A673 (cell line): ENCODE measurements at places on chromosomes 6 and 20. TPM values are rescaled to one million over a fixed set of nuclear protein-coding genes. Genes with fewer than 3 reads are reported as not detected.

- no peak overlapping the region for H3K27ac ChIP-seq
- DNase-seq: peak; percentile 90
- H3K4me1 ChIP-seq: peaks cover 18% of the 10 kb centered on the region
- peak overlapping the region; percentile 53 for H3K4me3 ChIP-seq
- peaks cover 22% of the 10 kb centered on the region for H3K27me3 ChIP-seq
- H3K36me3 ChIP-seq: no peaks in the 10 kb centered on the region
These were observed 1.5 kb downstream of the COL12A1 start for GRCh38 chr6:75204217-75204958.

Gene SRXN1
- total RNA-seq: 11.5 and 11.9 TPM in 2 replicates

DNA sequence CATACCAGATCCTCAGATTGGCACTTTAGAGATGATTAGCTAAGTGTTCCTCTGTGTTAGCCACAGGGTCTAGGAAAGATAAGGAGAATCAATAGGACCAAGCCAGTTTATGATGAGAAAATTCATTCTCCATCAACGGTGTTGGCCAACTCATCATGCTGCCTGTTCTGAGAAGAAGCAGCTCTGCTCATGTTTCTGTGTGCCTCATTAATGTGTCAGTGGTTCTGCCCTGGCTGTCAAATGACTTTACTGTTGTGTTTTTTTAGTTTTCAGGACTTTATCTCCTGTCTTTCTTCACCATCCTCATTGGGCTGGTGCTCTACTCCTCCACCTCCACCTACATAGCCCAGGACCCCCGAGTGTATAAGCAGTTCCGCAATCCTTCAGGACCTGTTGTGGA is 234.3 kb upstream of the PLN start:
- H3K27ac ChIP-seq: no peak overlapping the region
- H3K4me3 ChIP-seq: no peak overlapping the region
- H3K36me3 ChIP-seq: no peaks in the 10 kb centered on the region
- H3K4me1 ChIP-seq: no peaks in the 10 kb centered on the region
- no peak for DNase-seq

Gene DPPA5
- not detected in 2 replicates for total RNA-seq

DNA sequence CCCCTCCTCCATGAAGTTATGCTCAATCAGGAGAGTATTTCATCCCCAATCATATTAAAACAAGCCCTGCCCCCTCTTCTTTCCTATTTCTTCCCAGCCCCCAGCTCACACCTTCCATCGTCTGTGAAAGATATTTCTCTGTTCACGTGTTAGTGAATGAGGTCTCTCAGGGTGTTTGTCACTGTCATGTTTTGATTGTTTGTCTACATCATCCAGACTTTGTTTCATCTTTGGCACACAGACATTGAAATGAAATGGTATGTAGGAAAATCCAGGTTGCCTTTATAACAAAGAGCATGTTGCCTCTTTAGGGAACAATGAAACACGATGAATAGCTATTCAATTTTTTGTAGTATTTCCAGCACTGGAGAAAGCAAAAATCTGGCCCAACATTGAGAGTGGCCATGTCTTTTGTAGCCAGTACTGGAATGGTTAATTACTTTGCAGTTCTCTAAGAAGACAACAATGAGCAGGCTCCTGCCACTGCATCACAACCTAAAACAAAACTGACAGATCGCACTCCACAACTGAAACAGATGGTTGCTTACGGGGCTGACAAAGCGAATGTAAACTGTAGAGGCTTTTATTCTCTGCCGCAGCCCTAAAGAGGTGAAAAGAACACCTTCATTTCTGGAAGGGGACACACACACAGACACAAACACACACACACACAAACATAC is 543.6 kb upstream of the CITED2 start:
- peaks cover 17% of the 10 kb centered on the region for H3K4me1 ChIP-seq
- no peak overlapping the region for H3K4me3 ChIP-seq
- no peaks in the 10 kb centered on the region for H3K27me3 ChIP-seq
- H3K36me3 ChIP-seq: no peaks in the 10 kb centered on the region
- DNase-seq: no peak

DNA sequence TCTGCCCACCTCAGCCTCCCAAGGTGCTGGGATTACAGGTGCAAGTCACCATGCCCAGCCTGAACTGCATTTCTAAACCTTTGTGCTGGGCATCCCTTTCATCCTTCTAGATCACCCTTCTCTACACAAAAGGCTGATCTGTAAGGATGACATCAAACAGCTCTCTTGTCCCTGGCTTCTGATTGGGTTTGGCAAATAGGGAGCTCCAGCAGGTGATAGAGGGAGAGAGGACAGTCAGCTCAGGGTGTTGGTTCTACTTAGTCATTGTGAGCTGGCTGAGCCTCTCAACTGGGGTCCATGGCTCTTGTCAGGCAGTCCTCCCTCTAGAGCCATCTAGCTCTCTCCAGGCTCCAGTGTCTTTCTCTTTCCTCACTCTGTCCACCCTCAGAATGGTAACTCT is 237.6 kb upstream of the JARID2 start:
- H3K27ac ChIP-seq: no peak overlapping the region
- no peak for DNase-seq

GRCh38 chr20:59837623-59838394 is 95.6 kb downstream of the SYCP2 start:
- no peak overlapping the region for H3K27ac ChIP-seq
- H3K36me3 ChIP-seq: no peaks in the 10 kb centered on the region
- peaks cover 48% of the 10 kb centered on the region for H3K27me3 ChIP-seq

Gene OTOR
- not detected in 2 replicates for total RNA-seq

- no peaks in the 10 kb centered on the region for H3K27me3 ChIP-seq
- H3K4me3 ChIP-seq: peak overlapping the region; percentile 85
- H3K36me3 ChIP-seq: peaks cover 18% of the 10 kb centered on the region
- no peaks in the 10 kb centered on the region for H3K4me1 ChIP-seq
- DNase-seq: no peak
These were observed 636 bp upstream of the SSR1 start for GRCh38 chr6:7313505-7314165.

DNA sequence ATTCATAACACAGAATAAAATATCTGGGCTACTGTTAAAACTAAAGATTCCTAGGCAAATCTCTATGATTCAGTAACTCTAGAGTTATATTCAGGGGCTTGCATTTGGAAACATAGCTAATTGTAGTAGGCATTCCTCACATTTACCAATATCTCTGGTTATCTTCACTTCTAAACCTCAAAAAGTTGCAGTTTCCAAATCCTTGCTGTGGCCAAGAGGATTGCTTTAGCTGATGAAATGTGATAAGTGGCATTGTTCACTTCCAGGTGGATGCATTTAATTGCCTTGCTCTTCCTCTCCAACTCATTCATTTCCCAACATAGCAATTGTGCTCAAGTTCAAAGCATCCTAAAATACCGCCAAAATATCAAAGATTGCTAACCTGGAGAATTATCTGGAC is 246.6 kb downstream of the GRIK2 start:
- no peak overlapping the region for H3K27ac ChIP-seq
- H3K36me3 ChIP-seq: no peaks in the 10 kb centered on the region
- H3K27me3 ChIP-seq: no peaks in the 10 kb centered on the region
- no peaks in the 10 kb centered on the region for H3K4me1 ChIP-seq
- no peak for DNase-seq

Gene MATN4
- total RNA-seq: 0.28 and 0.31 TPM in 2 replicates

Gene FAM209A
- 0.32 and 0.46 TPM in 2 replicates for total RNA-seq

Gene TCP11
- total RNA-seq: not detected in 2 replicates

Gene TBXT
- not detected in 2 replicates for total RNA-seq

- no peak overlapping the region for H3K27ac ChIP-seq
- H3K4me1 ChIP-seq: peaks cover 14% of the 10 kb centered on the region
- no peaks in the 10 kb centered on the region for H3K27me3 ChIP-seq
- no peak overlapping the region for H3K4me3 ChIP-seq
These were observed 9.2 kb downstream of the TP53INP2 start for GRCh38 chr20:34713194-34713943.

GRCh38 chr6:16184129-16184528 is 54.3 kb upstream of the GMPR start:
- H3K4me3 ChIP-seq: no peak overlapping the region
- no peak overlapping the region for H3K27ac ChIP-seq
- DNase-seq: peak; percentile 56
- no peaks in the 10 kb centered on the region for H3K27me3 ChIP-seq
- no peaks in the 10 kb centered on the region for H3K4me1 ChIP-seq

Gene PCSK2
- total RNA-seq: 238 and 245 TPM in 2 replicates

DNA sequence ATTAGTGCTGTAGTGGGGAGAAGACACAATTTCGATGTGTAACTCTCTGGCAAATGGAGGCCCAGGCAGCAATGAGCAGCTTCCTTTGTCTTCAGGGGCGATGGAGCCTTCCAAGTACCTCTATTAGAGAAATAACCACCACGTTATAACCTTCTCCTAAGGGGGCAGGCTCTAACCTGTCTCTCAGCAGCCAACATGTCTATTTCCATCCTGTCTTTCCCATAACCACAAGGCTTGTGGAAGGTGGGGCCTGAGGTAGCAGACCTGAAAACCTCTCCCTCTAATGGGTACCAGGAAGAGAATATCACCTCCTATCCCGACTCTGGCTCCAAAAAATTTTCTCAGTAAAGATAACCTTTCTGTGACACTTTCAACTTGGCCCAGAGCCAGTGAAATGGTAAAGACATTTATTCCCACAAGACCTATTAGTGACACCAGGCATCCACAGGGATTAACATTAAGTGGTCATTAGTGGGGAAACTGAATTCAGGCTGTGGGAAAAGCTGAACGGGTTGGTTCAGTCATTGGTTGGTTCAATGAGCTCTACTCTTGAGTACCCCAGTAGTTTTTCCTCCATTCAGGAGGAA is 4.0 kb downstream of the PEX6 start:
- H3K4me1 ChIP-seq: peaks cover 16% of the 10 kb centered on the region
- H3K27me3 ChIP-seq: no peaks in the 10 kb centered on the region
- peaks cover 10% of the 10 kb centered on the region for H3K36me3 ChIP-seq

- DNase-seq: no peak
- H3K4me3 ChIP-seq: peak overlapping the region; percentile 82
- H3K27ac ChIP-seq: peak overlapping the region; percentile 97
- H3K36me3 ChIP-seq: peaks cover 6% of the 10 kb centered on the region
- no peaks in the 10 kb centered on the region for H3K27me3 ChIP-seq
These were observed 1.2 kb downstream of the REV3L start for GRCh38 chr6:111481836-111482187.

DNA sequence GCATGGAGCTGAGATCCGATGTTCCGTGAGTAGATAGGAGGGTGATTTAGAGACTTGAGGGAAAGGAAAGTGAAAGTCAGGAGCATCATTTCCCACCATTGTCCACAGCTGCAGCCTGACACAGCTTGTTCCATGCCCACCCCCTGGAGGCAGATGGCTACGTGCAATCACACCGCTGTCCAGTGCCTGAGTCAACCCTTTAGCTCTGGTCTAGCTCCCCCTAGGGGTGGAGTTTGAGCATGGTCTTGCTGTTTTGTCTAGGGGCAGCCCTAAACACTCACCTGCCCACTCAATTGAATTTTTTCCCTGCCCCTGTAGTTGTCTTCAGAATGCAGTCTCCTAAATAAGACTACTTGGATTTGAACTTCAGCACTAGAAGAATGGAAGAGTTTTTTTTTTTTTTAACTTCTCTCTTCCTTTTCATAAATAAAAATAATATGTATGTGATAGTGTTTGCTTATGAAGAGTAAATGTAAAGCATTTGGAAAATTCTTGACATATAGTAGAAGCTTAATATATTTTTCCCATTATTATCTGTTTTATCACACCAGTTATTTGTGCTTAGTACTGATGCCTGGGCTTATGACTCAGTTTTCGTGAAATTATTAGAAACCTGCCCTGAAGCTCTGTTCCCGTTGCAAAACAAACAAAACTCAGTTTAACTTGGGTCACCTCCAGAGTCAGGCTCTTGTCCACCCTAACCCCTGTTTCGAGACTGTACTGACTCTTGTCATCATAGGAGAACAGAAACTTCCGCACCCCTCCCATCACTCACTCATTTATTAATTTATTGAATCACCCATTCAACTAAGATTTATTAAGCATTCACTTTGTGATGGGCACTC is 814.8 kb downstream of the MAFB start:
- H3K36me3 ChIP-seq: no peaks in the 10 kb centered on the region
- peak; percentile 85 for DNase-seq
- H3K4me1 ChIP-seq: no peaks in the 10 kb centered on the region
- no peaks in the 10 kb centered on the region for H3K27me3 ChIP-seq

Gene TNXB
- 11.5 and 13.6 TPM in 2 replicates for total RNA-seq

DNA sequence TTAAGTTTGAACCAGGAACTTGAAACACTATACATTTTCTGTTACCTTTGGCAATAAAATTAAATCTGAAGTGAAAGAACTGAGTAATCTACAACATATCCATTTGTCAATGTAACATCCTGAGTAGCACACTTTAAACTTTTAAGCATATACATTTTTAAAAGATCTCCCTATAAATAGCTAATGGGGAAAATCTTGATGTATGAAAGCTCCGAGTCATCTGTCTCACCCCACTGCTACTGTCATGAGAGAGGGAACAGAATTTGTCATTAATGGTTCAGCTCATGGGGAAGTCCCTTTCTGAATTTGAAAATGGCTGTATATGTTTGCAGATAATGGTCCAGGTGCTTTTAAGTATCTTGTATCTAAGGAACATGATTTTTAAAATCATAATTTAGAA is 55.2 kb upstream of the NOX3 start:
- H3K36me3 ChIP-seq: no peaks in the 10 kb centered on the region
- no peak overlapping the region for H3K27ac ChIP-seq
- no peak for DNase-seq
- H3K27me3 ChIP-seq: no peaks in the 10 kb centered on the region

Gene CRIP3
- 2.4 TPM in 2 replicates for total RNA-seq

Gene ADGRG6
- 0.46 and 0.49 TPM in 2 replicates for total RNA-seq

Gene SYCP2L
- 7.5 and 9.7 TPM in 2 replicates for total RNA-seq

GRCh38 chr6:138107078-138107751 is at the start of gene PERP:
TSS of gene PERP (minus strand) at chr6:138107419. CDS start at chr6:138107340, 79 bp downstream.
- H3K4me3 ChIP-seq: peak within 1 kb of the TSS; percentile 47
- no peaks in the 10 kb centered on the region for H3K4me1 ChIP-seq
- peak; percentile 28 for DNase-seq
- no peaks in the 10 kb centered on the region for H3K36me3 ChIP-seq
- H3K27ac ChIP-seq: no peak within 1 kb of the TSS

GRCh38 chr20:4887586-4887985 is 113.7 kb downstream of the SLC23A2 start:
- H3K4me1 ChIP-seq: no peaks in the 10 kb centered on the region
- no peak for DNase-seq
- no peak overlapping the region for H3K27ac ChIP-seq
- no peak overlapping the region for H3K4me3 ChIP-seq

DNA sequence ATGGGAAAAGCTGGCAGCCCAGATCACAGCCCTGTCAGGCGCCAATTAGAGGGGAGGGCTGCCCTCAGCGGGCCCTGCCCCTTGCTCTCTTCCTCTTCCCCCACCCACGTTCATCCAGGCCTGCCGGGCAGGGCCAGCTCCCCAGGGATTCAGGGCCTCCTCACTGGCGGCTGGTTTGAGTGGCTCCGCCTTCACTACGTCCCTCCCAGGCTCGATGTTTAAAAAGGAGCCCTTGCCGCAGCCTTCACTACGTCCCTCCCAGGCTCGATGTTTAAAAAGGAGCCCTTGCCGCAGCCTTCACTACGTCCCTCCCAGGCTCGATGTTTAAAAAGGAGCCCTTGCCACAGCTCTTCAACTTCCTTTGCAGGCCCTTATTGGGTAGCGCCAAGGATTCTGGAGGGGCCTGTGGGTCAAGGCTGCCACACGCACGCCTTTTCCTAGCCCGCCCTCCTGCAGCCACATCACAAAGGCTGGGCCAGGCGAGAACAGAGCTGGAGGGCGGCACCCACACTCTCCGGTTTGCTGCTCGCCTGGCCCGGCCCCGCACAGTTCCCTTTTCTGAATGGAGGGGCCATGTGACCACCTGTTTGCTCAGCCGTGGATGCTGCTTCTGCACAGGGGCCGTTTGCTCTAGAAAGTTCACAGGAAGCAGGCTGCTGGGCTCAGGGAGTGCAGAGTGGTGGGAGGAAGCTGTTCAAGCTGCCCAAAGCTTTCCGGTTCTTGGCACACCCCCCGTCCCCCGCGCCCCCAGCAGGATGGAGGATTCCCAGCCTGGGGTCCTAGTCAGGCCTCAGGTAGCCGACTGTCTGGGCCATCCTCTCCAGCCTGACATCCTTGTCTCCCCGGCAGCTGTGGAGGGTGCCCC is 1.6 kb downstream of the SLC17A9 start:
- no peak overlapping the region for H3K4me3 ChIP-seq
- H3K36me3 ChIP-seq: peaks cover 4% of the 10 kb centered on the region
- H3K27me3 ChIP-seq: no peaks in the 10 kb centered on the region
- peaks cover 6% of the 10 kb centered on the region for H3K4me1 ChIP-seq
- no peak overlapping the region for H3K27ac ChIP-seq
